ENCODE measurements at places on chromosomes 5 and 9.
A peak's percentile ranks its signal among the peaks of the same experiment; 100 is the strongest.

DNA sequence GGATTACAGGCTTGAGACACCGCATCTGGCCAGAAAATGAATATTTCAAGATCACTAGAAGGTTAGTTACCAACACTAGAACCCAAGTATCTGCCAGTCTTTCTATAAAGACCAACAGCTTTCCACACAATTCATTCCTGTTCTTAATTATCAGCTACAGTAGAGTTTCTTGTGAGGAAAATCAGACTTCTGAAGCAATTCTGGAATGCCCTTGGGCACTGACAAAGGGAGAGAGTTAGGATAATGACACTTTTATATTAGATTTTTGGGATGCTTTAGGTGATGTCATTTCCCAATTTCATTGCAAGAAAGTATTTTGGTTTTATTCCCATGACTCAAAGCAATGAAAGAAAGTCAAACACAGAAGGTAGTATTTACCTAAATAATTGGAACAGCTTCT lies 497.0 kb upstream of the TUSC1 start:
- no peak for DNase-seq

DNA sequence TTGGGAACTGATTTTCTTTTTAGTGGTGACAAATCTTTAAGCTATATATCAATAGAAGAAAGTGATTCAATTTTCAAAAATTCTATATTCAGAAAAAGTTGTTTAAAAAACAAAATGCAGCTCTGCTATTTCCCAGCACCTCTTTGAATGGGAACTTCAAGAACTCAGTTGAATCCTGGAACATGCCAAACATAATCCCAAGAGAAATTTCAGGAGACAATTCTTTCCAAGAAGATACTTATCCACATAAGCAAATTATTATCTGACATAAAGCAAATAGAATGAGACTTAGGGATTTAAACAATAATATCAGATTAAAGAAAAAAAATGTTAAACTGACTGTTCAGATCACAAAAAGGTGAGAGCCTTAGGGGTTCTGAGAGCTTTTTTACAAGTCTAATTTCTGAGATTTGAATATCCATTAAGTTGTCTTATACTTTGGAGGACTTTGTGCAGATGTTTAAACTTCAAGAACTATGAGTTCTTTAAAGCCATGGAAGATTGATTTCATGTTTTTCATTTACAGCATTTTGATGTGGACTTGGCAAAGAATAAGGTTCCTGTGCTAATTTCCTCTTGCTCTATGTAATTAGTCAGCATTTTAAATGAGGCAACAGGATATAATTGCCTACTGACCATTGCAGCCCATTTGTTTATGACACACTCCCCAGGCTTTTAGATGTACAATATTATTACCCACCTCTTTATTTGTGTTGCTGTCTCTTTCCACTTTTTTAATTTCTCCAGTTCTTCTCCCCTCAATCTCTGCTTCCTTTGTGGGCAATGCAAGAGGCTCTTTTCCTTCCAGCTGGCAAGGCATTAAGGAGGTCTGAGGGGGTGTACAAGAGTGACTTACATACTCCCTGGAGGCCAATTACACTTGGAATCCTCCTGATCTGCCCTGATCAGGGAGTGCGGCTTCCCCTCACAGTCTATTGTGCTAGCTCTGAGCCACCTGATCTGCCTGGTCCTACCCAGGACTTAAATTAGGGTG lies 419.1 kb downstream of the NR2F1-AS1 start:
- DNase-seq: no peak

DNA sequence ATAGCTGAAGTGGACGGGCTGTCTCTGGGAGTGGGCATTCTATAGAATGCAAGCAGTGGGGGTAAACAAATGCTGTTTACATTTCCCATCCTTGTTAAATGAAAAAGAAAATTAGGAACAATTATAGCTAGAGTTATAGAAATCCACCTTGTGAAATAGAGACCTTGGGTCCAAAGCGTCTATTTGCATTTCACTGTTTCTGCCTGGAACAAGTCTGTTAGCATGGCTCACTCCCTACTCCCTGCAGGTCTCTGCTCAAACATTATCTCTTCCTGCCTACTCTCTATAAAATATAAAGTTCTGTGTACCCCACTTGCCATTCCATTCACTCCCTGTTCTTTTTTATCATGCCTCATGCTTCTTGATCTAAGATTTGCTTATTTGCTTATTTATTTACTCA lies 975.7 kb upstream of the WWC1 start:
- no peak for DNase-seq

DNA sequence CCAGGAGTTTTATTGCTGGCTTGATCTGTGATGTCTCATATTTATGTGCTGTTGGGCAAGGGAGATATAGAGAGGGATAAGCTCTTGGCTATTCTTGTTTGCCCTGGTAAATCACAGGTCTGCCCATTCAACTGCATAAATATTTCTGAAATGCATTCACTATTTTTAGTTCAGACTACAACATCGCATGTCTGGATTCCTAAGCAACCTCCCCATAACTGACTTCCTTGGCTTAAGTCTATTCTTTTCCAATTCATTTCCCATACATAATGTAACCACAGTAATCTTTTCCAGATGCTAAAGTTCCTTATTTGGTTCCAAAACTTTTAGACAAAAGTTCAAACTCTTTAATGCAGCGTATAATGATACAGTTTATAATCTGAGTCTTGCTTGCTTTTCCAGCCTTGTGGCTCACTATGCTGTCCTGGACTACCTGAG lies 321.4 kb upstream of the ACTBL2 start:
- no peak for DNase-seq

- DNase-seq: no peak
Observed at GRCh38 chr5:138755084-138755748, 2.0 kb downstream of the CTNNA1 start.

DNA sequence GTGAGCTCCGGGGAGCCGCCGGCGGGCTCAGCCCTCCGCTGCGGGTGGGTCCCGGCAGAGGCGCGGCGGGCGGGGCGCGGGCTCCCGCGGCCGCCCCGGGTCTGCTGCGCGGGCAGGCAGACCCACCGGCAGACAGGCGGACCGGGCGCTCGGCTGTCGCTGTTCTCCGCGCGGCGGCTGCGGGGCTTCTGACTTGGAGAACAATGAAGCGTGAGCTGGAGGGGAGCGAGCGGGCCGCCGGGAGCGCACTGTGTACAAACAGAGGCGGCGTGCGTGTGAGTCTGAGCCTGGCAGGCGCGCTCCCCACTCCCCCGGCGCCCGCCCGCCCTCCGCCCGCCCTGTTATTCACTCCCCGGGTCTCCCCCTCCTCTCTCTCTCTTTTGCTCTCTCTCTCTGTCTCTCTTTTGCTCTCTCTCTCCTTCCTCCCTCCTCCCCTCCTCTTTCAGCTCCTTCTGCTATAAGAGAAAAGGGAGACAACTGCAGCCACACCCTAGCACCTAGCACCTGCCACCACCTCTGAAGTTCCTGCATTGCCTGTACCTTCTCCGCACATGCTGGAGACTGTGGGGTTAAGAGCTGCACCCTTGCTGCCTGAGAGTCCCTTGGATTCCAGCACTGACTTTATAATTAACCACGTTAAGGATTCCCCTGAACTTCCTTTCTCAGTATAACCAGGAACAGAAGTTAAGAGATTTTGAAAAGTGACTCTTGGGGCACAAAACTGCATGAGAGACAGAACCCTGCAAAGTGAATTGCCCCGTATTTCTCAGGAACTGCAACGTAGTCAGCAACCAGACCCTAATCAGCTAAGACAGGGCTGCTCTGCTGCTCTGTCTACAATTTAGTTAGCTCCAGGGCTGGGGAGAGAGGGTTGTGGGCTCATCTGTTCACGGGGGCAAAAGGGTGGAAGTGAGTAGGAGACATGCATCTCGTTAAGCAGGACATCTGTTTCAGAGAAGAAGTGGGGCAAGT lies at the start of gene EDIL3:
Gene EDIL3 (minus strand): TSS at position 277 of the 972 bp plus-strand sequence. CDS start 506 bp downstream, outside the sequence.
- DNase-seq: peak; percentile 75

DNA sequence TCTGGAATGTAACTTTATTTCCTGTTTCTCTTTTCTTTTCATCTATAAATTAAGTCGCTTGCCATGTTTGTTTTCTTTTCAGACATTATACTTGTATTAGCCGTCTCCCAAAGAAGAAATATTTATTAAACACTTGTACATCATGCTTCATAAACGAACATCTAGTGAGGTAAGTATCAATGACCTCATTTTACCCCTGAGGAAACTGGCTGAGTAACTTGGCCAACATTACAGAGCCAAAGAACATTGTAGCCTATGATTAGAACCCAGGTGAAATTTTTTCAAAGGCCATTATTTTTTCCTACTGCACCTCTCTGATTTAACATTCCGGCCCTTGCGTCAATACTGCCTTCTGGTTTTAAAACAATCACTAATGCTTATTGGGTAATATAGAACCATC lies 4.2 kb downstream of the FREM1 start:
- DNase-seq: no peak
